HepG2 (cell line): ENCODE measurements at places on chromosomes 3 and 15.

- no peak for DNase-seq
Observed at GRCh38 chr3:13372126-13372525, 48.0 kb downstream of the NUP210 start.

- DNase-seq, result peak; percentile 28
Observed at GRCh38 chr15:42059661-42060476, 34.5 kb downstream of the PLA2G4D start.

DNA sequence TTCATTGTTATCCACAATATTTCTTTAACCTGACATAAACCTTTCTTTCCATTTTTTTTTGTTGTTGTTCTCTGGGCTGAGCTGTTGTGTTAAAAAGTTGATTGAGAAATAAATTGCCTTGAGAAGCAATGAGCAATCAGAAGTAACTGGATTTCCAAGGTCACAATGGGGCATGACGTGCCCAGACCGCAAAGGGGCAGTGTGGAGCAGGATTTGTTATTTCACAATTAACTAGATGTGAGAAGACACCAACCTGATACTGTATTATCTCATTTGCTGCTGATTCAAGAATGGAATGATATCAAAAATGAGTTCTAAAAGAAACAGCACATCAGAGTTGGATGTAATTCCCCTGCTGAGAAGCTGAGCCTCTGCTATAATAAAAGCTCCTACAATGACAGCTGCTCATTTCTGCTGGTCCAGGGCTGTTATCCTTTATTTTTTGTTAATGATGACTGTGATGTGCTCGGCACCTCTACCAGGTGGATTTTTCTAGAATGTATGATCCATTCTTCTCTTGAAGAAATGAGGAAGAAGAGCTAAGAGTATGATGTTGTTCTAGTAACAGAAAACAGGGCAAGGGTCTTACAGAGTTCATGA lies 28.1 kb downstream of the CPNE4 start:
- DNase-seq, result peak; percentile 25

- no peak for DNase-seq
Observed at GRCh38 chr3:128760881-128761280, 34.9 kb downstream of the RAB7A start.

DNA sequence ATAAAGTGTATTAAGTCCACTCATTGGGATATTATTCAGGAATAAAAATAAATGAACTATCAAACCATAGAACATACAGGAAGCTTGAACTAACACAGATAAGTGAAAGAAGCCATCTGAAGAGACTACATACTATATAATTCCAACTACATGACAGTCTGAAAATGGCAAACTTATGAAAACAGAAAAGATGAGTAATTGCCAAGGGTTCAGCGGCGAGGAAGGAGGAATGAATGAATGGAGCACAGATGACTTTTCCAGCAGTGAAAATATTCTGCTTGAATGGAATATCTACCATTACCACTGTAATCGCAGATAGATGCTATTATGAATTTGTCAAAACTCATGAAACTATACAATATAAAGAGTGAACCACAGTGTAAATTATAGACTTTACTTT lies 79.7 kb downstream of the PEAK1 start:
- DNase-seq, result no peak

DNA sequence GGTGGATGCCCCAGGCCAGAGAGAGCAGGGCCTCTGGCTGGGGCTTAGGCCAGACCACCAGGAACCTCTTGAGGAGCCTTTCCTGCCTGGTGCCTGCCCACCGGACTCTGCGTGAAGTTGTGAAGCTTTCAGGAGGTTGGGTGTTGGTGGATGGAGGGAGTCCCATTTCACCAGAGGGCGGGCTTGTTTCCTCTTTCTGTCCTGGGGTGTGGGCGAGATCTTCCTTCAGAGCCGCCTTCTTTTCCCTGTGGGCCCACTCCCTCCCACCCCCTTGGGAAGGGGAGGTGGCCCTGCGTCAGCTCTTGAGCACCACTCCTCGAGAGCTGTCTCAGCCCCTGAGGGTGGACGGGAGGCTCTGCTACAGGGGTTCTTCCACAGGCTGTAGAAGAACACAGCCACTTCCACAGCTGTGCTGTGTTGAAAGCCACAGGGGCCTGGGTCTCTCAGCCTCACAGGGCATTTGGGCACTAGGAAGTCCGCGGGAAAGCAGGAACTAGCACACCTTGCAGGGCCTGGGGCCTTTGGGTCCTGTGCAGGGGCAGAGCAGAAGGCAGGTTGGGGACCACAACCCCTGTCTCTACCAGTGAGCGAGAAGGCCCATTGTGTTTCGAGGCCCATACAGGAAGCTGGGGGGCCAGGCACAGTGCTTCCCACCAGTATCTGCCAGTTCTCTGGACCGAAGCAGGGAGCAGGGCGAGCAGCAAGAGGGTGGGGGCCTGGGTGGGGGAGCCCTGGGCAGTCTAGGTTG lies 2.1 kb downstream of the AMIGO3 start:
- DNase-seq, result no peak

DNA sequence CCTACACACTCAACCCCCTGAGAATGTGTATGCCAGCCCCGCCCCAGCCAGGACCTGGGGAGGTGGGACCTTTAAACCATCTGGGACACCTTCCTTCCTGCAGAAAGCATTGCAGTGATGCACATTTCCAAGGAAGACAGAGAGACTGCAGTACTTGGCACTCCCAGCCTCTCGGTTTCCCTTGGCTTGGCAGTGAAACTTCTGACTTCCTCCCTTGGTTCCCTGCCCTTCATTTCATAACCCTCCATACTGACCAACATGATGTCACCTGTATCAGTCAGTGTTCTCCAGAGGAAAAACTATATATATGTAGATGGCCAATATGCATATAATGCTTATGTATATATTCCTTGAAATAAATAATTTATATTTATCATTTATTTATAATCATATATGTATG lies 103.2 kb downstream of the SST start:
- no peak for DNase-seq

- DNase-seq, result peak; percentile 46
Observed at GRCh38 chr15:52103217-52104207, 9.1 kb downstream of the BCL2L10 start.

DNA sequence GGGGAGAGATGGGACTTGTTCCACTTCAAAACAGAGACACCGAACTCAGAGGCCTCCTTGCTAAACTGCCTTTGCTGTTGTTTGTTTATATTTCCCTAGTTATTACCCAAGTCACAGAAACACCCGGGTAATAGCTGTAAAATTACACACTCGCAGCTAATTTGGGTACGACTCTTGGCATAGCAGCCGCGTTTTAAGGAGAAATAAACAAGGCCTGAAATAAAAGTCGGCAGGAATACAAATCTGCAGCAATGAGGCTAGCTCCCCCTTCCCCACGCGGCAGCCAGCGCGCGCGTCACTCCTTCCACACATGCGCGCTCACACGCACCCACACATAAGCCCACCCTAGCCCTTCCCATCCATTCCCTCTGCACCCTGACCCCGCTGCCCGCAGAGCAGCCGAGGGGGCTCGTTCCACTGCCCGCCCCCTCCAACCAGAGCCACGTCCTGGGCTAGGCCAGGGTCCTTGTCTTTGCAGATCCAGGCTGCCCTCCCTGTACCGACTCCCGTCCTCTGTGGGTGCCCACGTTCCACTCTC lies 67.3 kb downstream of the LINGO1 start:
- DNase-seq, result no peak
